H9 (cell line): ENCODE measurements at places on chromosomes 7 and 10. TPM values are rescaled to one million over a fixed set of nuclear protein-coding genes. Genes with fewer than 3 reads are reported as not detected.

GRCh38 chr7:50534690-50535290 is 30.4 kb downstream of the DDC start:
- no peaks in the 10 kb centered on the region; the same call in 1 of the 2 replicates for H3K4me1 ChIP-seq
- H3K36me3 ChIP-seq, result no peaks in the 10 kb centered on the region
- H3K4me3 ChIP-seq, result no peak overlapping the region
- H3K27me3 ChIP-seq, result no peaks in the 10 kb centered on the region
- H3K27ac ChIP-seq, result no peak overlapping the region

- no peak overlapping the region for H3K4me3 ChIP-seq
- no peak for DNase-seq
- no peaks in the 10 kb centered on the region for H3K27me3 ChIP-seq
- no peaks in the 10 kb centered on the region for H3K4me1 ChIP-seq
Measured at GRCh38 chr10:63192826-63193225, 59.7 kb downstream of the NRBF2 start.

DNA sequence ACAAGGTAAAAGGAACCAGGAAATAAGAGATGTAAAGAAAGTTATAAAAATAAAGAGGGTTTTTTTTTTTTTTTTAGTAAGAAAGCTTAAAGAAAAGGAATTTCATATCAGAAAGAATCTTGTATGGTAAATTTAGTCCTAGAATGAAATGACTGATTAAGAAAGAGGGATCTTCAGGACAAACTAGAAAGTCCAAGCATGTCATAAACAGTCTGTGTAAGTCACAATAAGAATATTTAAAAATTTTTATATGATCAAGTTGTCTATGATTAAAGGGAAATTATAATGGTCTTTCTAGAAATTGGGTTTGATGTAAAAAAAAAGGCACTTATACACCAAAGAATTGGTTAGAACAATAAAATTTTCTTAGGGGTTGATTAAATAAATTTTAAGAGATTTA is 289.5 kb downstream of the XPNPEP1 start:
- H3K36me3 ChIP-seq, result no peaks in the 10 kb centered on the region
- no peak for DNase-seq
- H3K4me3 ChIP-seq, result no peak overlapping the region
- H3K4me1 ChIP-seq, result no peaks in the 10 kb centered on the region

GRCh38 chr7:135822376-135822775 is 73.8 kb upstream of the FAM180A start:
- no peak overlapping the region for H3K27ac ChIP-seq
- DNase-seq, result no peak
- no peaks in the 10 kb centered on the region for H3K27me3 ChIP-seq
- H3K4me3 ChIP-seq, result no peak overlapping the region

DNA sequence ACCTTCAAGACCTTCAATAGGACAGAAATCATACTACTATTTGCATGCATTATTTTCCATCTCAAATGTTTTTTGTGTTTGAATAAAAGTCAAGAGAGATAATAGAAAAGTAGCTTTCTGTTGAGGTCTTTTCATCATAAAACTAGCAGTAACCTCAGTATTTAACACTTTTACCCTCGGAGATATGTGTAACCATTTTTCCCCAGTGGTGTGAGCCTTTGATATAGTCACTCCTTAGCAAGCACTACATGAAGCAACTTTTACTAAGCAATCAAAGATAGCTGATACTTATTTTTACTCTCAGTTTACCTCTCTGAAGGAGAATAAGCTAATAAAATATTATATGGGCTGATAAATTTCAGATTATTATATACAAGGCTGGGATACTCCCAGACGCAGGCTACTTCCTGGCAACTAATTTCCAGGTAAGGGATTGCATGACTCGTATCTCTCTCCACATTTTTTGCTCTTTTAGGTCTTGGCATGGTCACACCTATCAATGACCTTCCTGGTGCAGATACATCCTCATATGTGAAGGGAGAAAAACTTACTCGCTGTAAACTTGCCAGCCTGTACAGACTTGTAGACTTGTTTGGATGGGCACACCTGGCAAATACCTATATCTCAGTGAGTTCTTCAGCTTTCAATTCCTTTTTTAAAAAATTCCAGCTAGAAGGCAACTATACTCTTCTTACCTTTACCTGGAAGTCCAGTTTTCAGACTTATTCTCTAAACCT is 91.5 kb upstream of the MXI1 start:
- no peaks in the 10 kb centered on the region for H3K4me1 ChIP-seq
- no peaks in the 10 kb centered on the region for H3K27me3 ChIP-seq
- H3K27ac ChIP-seq, result no peak overlapping the region
- no peak for DNase-seq
- no peak overlapping the region for H3K4me3 ChIP-seq

DNA sequence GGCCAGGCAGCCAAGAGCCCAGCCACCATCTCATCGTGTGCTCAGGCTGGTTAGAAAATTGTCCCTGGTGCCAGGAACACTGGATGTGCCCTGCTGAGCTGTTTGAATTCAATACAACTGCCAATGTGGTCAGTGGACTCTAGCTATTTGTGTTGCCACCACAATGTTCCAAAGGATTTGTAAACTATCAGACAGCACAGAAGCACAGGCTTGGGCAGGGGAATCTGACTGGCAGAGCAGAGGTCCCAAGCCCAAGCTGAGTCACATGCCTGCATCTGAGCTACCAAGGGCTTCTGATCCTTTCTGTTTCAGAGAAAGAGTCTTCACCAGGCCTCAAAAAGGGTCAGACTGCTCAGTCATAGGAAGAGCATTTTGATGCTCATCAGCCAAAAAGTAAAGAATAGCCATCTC is 232.1 kb upstream of the SEMA3C start:
- no peak overlapping the region for H3K27ac ChIP-seq
- no peaks in the 10 kb centered on the region for H3K36me3 ChIP-seq
- no peaks in the 10 kb centered on the region for H3K27me3 ChIP-seq
- no peak for DNase-seq
- no peak overlapping the region for H3K4me3 ChIP-seq
- peaks cover 3% of the 10 kb centered on the region; the same call in 1 of the 2 replicates for H3K4me1 ChIP-seq

GRCh38 chr7:117829450-117830117 is 43.7 kb downstream of the CTTNBP2 start:
- peaks cover under 1% of the 10 kb centered on the region; the same call in 1 of the 2 replicates for H3K27me3 ChIP-seq
- no peak for DNase-seq
- H3K4me1 ChIP-seq, result no peaks in the 10 kb centered on the region; the same call in 1 of the 2 replicates

DNA sequence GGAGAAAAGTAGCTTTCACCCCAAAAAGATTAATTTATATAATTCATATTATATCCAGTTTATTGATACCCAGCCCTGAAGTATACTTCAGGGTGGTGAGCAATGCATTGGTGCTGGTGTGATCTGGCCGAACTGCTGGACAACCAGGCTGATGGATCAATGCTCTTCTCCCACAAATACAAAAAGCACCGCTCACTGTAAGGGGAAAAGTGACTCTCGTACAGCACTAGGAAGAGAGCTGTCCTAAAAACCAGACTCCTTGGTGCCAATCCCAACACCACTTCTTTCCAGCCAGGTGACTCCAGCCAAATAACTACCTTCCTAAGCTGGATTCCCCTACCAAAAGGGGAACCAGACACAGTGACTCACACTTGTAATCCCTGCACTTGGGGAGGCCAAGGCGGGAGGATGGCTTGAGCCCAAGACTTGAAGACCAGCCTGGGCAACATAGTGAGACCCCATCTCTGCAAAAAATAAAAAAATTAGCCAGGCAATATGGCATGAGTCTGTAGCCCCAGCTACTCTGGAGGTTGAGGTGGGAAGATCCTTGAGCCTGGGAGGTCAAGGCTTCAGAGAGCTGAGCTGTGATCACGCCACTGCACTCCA is 13.1 kb upstream of the TNPO3 start:
- H3K4me3 ChIP-seq, result no peak overlapping the region
- DNase-seq, result no peak
- H3K4me1 ChIP-seq, result peaks cover 6% of the 10 kb centered on the region; the same call in 1 of the 2 replicates

DNA sequence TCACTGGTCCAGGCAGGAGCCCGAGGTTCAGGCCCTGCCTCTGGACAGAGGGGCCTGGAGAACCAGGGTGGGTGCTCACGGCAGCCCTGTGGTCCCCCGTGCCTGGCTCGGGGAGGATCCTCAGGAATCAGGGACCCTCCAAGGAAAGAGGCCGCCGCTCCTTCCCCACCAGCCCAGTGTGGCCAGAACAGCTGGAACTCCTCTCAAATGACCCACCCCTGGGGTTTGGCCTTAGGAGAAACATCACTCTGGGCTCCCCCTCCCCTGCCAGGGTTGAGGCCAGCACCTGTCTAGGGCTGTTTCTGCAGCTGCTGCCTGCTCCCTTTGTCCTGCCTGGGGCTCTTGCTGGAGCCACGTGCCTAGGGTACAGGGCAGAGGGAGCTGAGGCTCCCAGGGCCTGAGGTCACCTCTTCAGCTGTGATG is 161.0 kb downstream of the RNF216 start:
- H3K36me3 ChIP-seq, result peaks cover 24% of the 10 kb centered on the region
- no peak overlapping the region for H3K4me3 ChIP-seq
- no peak overlapping the region for H3K27ac ChIP-seq
- DNase-seq, result no peak
- H3K27me3 ChIP-seq, result no peaks in the 10 kb centered on the region
- no peaks in the 10 kb centered on the region for H3K4me1 ChIP-seq

GRCh38 chr10:17001961-17002749 is 127.5 kb downstream of the CUBN start:
- DNase-seq, result no peak
- H3K36me3 ChIP-seq, result peaks cover 2% of the 10 kb centered on the region; the same call in 1 of the 3 replicates
- H3K27me3 ChIP-seq, result no peaks in the 10 kb centered on the region
- no peak overlapping the region for H3K27ac ChIP-seq
- H3K4me3 ChIP-seq, result no peak overlapping the region
- no peaks in the 10 kb centered on the region for H3K4me1 ChIP-seq

DNA sequence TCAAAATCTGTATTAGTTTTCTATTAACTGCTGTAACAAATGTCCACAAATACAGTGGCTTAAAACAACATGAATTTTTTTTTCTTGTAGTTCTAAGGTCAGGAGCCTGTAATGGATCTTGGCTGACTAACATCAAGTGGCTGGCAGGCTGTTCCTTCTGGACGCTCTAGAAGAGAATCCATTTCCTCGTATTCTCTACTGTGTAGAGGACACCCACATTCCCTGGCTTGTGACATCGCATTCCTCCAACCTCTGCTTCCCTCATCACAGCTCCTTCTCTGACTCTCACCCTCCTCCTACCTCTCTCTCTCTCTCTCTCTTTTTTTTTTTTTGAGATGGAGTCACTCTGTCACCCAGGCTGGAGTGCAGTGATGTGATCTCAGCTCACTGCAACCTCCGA is 4.8 kb upstream of the CALHM1 start:
- DNase-seq, result no peak
- no peaks in the 10 kb centered on the region; the same call in 1 of the 2 replicates for H3K4me1 ChIP-seq
- H3K27ac ChIP-seq, result no peak overlapping the region
- no peak overlapping the region for H3K4me3 ChIP-seq
- no peaks in the 10 kb centered on the region for H3K27me3 ChIP-seq

DNA sequence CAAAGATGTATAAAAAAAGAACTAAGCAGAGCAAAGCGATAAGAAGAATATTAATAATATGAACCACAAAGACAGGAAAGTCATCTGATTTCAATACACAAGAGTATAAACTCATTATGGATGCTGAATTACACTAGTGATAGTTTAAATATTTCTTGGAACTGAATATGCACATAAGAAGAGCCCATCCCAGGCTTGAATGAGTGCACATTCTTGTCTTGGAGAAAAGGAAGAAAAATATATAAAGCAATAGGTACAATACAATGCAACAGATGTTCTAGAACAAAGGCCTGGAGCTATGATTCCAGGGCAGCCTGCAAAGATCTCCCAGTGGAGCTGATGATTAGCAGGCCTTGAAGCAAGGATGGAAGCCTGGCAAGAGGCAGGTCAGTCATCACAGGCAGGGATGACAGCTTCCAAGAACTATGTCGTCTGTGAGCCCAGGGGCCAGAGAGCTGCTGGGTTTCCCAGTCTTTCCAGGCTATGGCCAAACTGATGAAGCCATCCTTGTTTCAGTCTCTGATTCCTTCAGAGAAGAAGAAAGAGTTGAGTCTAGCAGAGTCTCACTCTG is 277.6 kb downstream of the KCNMA1 start:
- H3K4me3 ChIP-seq, result no peak overlapping the region
- no peaks in the 10 kb centered on the region for H3K4me1 ChIP-seq
- no peak overlapping the region for H3K27ac ChIP-seq
- H3K27me3 ChIP-seq, result no peaks in the 10 kb centered on the region

The AGBL3 gene
- total RNA-seq, result 1.2 and 2.4 TPM in 2 replicates

The OR2A42 gene
- total RNA-seq, result not detected in 2 replicates

The PNLIP gene
- total RNA-seq, result not detected in 2 replicates

The MCMBP gene
- total RNA-seq, result 87.1 and 90.2 TPM in 2 replicates

The CYP3A4 gene
- not detected in 2 replicates for total RNA-seq

The SKIDA1 gene
- total RNA-seq, result 5.4 and 5.9 TPM in 2 replicates

The OR6B1 gene
- not detected in 2 replicates for total RNA-seq

The ADRB1 gene
- 0.13 TPM in 1 of 2 replicates, not detected in the other for total RNA-seq
